ENCODE measurements at places on chromosomes 13 and 19.

DNA sequence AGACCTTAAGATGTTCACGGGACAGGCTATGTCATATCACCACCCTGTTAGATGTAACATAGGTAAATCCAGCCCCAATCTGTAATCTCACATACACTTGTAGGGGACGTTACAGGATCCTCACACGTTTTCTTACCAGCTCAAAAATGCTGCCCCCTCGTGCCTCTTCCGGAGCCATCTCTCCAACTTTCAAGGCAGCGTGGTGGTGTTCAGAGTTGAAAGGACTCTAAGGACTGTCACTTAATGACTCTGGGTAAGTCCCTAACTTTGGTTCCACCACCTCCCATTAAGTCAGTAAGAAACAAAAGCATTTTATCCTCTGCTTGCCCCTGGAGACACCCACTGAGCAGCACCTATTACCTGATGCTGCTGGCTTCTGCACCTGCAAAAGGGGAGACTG is 4.4 kb downstream of the MED26 start:
- DNase-seq: no peak

DNA sequence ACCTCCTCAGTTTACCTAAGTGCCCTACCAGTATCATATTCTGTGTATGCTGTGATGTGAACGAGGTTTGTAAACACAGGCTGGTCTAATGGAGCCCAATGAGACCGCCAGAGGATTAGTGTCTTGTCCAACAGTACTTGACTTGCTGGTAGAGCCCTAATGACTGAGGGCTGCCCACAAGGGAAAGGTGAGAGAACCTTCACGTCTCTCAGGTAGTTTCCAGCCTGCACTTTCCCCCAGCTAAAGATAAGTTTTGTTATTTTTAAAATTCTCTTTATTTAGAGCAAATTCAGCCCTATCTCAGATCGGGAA is 498 bp upstream of the RBM26 start:
- DNase-seq: no peak

DNA sequence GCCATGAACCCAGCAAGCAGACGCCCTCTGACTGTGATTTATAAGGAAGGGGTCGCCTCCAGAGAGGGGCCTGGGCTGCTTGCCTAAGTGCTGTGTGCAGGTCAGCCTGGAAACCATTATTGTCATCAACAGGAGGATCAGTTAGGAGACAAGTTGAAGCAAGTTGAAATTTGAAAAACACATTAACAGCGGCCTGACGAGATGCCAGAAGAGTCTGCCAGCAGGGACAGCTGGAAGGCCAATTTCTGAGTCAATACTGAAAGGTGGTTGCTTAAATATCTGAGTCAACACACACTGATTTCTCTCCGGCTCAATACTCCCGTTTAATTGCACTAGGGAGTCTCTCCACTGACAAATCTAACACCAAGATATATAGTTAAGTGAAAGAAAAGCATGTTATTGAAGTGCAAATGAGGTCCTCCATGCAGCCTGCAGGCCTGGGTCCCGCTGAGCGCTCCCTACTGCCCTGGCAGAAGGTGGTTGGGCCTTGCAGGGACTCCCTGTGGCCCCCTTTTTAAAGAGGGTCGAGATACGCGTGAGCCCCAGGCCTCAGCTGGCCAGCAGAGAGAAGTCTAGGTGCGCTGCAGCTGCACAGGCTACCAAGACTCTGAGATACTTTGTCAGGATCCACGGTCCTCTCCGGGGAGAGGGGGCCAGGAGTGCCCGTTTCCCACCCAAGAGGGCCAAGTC is 91.1 kb downstream of the RNASEH2B start:
- DNase-seq: no peak

- DNase-seq: no peak
Measured at GRCh38 chr19:55115446-55116065, 1.9 kb downstream of the PPP1R12C start.

GRCh38 chr13:23007426-23007825 is 173.4 kb upstream of the SGCG start:
- no peak for DNase-seq

DNA sequence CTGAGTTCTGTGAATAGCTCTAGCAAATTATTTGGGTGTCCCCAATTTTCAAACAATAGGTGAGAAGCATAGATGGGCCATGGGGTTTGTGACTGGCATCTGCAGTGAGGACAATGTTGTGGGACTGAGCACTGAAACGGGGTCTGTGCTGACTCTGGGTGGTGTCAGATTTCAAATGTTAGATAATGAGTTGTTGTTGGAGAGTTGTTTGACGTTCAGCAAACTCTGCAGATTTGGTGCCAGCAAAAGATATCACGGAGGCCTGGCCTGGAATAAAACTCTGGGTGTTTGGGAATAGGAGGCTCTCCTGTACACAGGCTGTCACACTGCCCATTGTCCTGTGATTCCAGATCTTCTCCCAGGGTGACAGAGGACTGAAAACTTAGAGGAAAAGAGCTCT is 2.9 kb downstream of the ZNF90 start:
- DNase-seq: no peak

DNA sequence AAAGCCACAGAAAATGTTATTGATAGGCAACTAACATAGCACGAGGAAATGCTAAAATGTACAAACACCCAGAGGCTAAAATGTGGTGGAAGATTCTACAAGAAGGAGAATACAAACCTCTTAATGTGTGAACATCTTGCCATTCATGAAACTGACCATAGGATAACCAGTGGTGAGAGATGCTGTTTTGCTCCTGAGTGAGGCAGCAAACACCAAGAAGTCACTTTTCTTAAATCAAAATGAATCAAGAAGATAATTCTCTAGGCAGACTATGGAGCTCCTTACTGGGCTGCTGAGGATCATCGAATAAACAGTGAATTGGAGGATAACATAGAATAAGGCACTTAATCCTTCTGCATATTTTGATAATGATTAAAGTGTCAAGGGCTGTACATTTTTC is 375.4 kb upstream of the SLITRK6 start:
- DNase-seq: no peak
